ENCODE measurements at places on chromosomes 13 and 19. TPM values are rescaled to one million over a fixed set of nuclear protein-coding genes. Genes with fewer than 3 reads are reported as not detected.
A peak's percentile ranks its signal among the peaks of the same experiment; 100 is the strongest.

GRCh38 chr19:38877781-38878574 lies at the start of gene RINL:
Gene RINL, minus strand, starts transcription at chr19:38878275. Its CDS starts 1,533 bp downstream, at chr19:38876742.
- peak; percentile 84 for DNase-seq

DNA sequence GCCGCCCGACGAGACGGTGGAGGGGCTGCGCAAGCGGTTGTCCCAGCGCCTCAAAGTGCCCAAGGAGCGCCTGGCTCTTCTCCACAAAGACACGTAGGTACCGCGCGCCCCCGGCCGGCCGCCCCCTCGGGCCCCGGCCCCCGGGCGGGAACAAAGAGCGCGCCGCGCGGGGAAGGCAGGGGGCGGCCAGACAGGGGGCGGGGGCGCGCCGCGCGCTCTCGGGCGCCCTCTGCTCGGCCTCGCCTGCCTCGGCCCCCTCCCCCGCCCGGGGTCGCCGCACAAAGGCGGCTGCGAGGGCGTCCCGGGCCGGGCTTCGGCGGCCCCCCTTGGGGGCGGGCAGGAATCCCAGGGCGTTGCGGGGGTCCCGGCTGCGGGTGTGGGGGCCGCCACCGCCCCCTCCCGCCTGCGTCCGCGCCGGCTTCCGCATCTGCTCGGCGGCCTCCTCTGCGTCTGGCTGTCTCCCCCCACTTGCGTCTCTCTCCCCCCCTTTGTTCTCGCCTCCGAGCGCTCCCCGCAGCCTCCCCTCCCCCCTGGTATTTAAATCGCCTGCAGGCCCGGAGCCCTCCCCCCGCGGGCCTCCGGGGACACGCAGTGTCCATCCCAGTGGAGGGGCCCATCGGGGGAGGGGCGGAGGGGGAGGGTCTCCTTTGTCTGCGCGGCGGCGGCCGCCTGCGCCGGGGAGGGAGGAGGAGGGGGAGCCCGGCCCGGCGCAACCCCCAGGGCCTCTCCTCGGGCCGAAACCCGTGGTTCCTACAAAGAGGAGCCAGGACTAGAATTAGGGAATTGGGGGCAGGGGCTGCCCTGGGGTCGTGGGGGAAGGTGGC lies 2.3 kb downstream of the MIDN start:
- peak; percentile 64 for DNase-seq

Gene FCER2
- not detected for total RNA-seq

DNA sequence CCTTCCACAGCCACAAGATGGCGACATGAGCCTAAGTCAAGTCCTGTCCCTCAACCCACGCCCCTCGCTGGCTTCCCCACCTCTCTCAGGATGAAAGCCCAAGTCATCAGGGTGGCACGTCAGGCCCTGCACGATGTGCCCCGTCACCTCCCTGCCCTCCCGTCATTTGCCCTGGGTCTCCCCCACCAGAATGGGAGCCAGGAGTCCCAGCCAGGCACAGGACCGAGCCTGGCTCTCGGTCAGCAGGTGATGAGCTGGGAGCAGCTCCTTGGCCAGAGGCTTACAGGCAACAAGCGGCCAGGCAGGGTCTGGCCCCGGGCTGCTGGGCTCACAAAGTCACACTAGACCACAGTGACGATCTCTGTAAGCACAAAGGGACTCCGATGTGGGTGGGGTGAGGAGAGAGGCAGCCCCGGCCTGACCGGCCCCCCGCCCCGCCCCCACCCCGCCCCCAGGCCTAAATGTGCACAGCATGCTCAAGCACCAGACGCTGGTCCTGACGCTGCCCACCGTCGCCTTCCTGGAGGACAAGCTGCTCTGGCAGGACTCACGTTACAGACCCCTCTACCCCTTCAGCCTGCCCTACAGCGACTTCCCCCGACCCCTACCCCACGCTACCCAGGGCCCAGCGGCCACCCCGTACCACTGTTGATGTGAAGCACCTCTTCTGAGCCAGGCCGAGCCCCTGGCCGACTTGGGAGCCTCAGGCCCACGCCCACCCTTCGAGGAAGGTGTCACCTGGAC lies 7.3 kb downstream of the MRPL4 start:
- peak; percentile 81 for DNase-seq

DNA sequence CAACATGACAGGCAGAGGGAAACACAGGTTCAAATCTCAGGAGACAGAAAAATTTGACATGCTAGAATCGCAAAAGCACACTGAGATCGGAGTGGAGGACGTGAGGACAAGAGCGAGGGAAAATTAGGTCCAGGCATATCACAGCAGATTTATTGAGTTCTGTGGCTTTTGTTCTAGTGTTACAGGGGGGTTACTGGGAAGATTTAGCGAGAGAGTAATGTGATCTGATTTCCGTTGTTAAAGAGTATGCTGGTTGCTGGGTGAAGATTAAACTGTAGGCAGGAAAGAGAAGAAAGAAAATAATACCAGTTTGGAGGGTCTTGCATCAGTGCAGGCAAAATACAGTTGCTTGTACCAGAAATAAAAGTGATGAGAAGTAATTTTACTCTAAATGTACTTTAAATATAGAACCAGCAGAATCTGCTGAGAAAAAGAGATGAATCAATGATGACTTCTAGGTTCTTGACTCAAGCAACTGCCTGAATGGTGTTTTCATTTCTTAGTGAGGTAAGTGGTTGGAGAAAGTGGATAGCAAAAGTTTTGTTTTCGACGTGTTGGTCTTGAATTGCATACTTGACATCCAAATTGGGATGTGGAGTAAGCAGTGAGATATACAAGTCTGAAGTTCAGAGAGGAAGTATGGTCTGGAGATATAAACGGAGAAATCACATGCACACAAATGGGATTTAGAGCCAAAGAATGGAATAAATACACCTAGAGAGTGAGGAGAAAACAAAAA lies 35.7 kb downstream of the UFM1 start:
- DNase-seq, result no peak

- no peak for DNase-seq
Observed at GRCh38 chr13:95784900-95785290, 108.0 kb downstream of the DNAJC3 start.

GRCh38 chr13:28434926-28435325 lies 60.0 kb downstream of the FLT1 start:
- no peak for DNase-seq

Gene PSG1
- total RNA-seq, result not detected

DNA sequence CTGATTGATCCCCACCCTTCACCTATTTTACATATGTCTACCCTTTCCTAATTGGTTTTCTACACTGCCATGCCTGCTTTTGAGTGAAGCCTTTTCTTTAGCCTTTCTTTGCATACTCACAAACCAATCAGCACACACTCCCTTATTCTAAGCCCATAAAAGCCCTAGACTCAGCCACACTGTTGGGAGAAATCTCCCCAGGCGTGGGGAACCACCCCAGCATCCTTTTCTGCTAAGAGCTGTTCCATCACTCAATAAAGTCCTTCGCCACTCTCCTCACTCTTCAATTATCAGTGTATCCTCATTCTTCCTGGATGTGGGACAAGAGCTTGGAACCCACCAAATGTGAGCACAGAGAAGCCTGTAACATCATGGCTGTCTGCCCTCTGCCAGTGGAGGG lies 343.6 kb downstream of the SLITRK1 start:
- DNase-seq, result no peak

Gene CD70
- total RNA-seq, result not detected

GRCh38 chr13:98026457-98026857 lies 73.0 kb downstream of the IPO5 start:
- no peak for DNase-seq

- DNase-seq, result no peak
Observed at GRCh38 chr19:46449228-46449627, 20.5 kb upstream of the PNMA8C start.

DNA sequence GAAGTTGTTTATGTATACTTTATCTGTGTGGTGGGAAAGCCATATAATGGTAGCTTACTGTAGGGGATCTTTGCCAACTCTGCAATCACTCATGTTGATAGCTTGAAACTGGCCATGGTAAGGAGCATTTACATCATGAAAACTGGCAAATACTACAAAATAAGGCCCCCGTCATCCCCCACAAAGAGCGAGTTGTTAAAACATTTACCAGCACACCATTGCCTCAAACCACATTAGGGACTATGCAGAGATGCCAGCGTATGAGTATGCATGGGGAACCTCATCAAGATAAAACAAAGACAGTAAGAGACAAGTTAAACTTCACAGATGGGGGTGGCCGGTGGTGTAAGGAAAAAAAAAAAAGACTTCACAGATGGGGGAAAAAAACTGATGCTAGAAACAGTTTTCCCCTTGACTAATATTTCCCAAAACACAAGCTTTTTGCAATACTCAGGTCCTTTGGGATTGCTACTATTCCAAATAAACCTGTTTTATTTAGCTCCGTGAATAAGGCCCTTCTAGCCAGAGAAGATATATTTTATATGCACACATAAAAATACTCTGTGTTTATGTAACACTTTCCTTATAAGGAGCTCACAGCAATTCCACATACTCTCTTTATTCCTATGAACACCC lies 70.6 kb upstream of the SERP2 start:
- no peak for DNase-seq

Gene SYCN
- total RNA-seq, result not detected

GRCh38 chr19:33401683-33402420 lies 28.3 kb downstream of the CEBPG start:
- no peak for DNase-seq

- no peak for DNase-seq
Observed at GRCh38 chr19:30563691-30564090, 191.5 kb downstream of the ZNF536 start.

GRCh38 chr19:19911150-19911549 lies 10.4 kb downstream of the ZNF93 start:
- DNase-seq, result no peak
